ENCODE measurements at places on chromosomes 6 and 20.

- no peak for DNase-seq
Observed at GRCh38 chr20:21325296-21325695, 22.2 kb downstream of the XRN2 start.

DNA sequence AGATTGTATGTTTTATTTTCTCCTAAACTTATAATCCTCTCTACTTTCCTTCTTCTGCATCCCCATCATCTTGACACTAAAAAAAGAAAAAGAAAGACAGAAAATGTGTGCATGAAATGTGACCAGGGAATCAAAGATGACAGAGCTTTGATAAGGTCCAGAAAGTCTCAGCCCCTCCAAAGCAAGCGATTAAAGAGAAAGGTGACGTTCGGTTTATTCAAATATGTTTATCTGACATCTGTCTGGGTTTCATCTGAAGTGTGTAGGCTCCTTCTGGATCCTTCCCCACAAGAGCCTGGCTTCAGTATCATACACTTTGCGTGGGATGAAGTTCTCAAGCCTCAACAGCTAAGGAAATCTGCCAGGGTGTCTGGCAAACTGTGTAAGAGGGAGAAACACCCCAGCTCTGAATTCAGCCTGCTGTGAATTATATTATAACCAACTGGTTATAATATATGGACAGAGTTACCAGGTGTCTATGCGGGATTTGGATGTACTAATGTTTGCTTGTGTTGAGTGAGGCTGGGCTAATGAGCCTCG lies 263.0 kb downstream of the ZNF217 start:
- DNase-seq = no peak

DNA sequence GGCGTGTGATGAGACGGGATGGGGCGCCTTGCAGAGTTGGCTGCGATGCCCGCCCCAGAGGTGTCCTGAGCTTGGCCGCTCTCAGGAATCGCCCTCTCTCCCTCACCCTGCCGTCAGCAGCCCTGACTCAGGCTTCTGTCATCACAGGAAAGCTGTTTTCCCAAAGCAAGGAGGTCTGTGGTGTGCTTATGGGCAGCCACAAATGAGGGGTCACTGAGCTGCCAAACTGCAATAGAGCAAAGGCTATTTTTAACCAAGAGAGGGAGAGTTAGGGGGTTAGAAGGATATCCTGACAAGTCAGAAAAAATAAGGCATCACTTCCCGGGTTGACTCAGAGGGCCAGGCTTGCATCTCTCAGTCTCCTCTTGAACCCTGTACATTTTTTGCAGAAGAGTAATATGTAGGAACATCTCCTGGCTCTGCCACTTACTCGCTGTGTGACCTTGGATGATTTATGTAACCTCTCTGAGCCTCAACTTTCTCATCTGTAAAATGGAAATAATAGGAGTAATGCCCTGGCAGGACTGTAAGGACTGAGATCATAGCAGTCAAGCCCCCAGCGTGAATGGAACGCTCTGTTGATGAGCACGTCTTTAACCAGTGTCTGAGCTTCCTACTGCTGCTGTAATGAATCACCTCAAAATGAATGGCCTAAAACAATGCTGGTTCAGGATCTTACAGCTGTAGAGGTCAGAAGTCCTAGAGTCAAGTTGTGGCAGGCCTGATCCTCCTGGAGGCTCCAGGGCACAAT lies 181.9 kb downstream of the NFATC2 start:
- no peak for DNase-seq

- DNase-seq = no peak
Observed at GRCh38 chr6:122712093-122712447, 67.4 kb upstream of the FABP7 start.

- no peak for DNase-seq
Observed at GRCh38 chr6:37032239-37032638, 26.8 kb downstream of the FGD2 start.

- DNase-seq = no peak
Observed at GRCh38 chr6:24833711-24834386, 35.1 kb upstream of the ARMH2 start.

DNA sequence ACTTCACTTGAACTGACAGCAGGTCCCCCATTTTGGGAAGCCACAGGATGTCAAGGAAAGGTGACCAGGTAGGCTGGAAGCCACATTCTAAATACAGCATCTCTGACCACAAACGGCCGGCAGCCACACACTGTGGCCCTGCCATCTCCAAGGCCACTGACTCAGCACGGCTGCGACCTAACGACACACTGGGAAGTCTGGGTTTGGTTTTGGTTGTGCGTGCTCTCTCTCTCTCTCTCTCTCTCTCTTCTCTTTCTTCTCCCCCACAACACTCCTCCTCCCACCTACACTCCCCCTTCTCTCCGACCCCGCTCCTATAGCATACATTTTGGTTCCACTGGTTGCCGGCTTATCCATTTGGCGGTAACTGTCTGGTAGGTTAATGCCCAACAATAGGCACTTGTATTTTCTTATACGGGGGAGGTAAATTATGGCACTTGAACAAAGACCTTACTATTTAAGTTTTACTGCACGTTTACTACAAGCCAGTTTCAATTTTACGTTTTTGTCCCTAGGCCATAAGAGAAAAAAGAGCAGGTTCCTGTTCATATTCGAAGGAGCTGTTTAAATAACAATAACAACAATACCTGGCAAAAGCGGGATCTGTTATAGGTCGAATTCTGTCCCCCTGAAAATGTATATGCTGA lies 103.6 kb downstream of the GMDS start:
- DNase-seq = no peak

DNA sequence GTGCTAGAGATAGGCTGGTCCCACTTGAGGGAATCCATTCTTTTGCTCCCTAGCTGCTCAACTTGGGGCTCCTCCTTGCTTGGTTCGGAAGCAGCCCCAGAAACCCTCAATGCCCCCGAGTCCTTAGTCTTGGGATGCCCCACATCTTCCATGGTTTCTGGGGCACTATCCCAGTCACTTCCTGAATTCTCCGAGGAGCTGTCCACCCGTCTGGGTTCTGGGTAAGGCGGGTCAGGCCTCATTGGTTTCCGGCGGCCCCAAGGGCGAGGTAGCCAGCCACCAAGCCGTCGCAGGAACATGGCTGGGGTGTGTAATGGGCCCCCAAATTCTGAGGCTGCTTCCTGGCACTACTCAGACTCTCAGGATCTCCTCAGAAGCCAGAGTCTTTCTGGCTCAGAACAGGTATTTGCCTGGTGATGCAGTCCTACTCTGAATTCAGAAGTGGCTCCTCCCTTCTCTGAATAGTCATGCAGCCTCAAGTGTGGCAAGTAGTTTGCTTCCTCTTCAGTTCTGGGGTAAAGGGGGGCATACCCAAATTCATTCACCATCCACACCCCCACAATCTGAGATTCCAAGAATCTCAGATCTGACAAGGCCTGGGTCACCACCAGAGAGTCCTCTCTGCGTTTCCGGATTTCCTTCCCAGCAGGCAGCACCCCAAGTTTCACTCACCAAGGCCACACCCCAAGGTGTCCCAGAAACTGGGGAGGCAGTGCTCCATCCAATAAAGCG lies 763 bp downstream of the C6orf47 start:
- DNase-seq = no peak

DNA sequence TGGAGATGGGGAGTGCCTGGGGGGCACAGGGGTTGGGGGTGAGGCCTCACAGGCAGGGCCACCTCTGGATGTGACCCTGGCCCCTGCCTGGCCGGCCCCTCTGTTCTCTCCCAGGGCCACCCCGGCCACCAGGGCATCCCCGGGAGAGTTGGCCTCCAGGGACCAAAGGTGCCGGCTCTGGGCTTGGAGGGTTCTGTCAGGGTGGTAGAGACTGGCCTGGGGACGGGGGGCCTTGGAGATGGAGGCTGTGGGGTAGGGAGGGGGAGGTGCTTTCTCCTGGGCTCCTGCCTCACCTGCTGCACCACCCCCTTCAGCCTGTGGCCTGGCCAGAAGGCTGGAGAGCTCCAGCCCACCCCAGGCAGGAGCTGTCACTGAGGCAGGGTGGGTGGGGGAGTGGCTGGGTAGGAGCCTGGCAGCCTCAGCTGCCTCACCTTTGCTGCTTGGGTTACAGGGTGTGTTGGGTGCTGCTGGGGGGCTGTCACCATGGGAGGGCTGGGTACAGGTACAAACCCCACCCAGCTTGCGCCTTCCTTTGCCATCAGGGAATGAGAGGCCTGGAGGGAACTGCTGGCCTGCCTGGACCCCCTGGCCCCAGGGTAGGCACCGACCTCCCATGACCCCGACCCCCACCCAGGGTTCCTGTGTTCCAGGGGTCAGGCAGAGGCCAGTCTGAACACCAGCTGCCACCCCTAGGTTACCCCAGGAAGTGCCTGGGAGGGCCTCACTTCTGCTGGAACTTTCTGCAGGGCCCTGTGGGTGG lies 32.7 kb downstream of the COL20A1 start:
- no peak for DNase-seq

- DNase-seq = no peak
Observed at GRCh38 chr6:24524805-24525204, 30.0 kb downstream of the ALDH5A1 start.

- no peak for DNase-seq
Observed at GRCh38 chr20:5908981-5909380, 41.4 kb downstream of the TRMT6 start.

DNA sequence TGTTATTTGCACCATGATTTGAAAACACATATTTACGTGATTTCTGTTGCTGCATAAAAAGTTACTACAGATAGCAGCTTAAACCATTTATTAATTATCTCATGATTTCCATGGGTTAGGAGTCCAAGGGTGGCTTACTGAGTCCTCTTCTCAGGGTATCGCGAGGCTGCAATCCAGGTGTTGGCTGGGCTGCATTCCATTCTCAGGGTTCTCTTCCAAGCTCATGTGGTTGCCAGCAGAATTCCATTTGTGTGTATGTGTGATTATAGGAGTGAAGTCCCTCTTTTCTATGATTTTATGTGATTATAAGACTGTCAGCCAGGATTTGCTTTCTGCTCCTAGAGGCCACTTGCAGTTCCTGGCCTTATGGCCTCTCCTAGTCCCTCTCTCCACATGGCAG lies 135.1 kb downstream of the FAM83B start:
- no peak for DNase-seq

- no peak for DNase-seq
Observed at GRCh38 chr6:148543540-148543939, 200.9 kb downstream of the SASH1 start.

- no peak for DNase-seq
Observed at GRCh38 chr6:99216959-99217358, 132.5 kb downstream of the FAXC start.

DNA sequence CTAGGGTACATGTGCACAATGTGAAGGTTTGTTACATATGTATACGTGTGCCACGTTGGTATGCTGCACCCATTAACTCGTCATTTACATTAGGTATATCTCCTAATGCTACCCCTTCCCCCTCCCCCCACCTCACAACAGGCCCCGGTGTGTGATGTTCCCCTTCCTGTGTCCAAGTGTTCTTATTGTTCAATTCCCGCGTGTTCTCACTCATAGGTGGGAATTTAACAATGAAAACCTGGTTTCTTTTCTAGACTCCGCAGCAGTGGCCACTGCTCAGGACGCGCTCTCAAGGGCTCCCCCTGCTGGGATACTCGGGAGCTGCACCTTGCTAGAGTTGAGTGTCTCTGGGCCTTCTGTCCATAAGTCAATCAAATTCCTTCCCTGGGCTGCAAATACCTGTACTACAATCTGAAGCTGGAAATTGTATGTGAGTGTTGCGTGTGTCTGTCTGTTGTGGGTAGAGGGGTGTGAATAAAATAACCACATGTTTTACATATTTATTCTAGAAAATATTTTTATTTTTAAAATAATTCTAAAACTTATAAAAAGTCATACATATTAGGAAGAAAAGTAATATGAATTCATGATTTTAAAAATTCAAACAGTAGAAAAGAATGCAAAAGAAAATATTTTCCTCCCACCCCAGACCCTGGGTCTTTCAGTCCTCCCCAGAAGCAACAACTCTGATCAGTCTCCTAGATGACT lies 8.2 kb upstream of the CEP250 start:
- peak; percentile 90 for DNase-seq

- no peak for DNase-seq
Observed at GRCh38 chr6:150616586-150616985, 16.9 kb downstream of the PLEKHG1 start.

DNA sequence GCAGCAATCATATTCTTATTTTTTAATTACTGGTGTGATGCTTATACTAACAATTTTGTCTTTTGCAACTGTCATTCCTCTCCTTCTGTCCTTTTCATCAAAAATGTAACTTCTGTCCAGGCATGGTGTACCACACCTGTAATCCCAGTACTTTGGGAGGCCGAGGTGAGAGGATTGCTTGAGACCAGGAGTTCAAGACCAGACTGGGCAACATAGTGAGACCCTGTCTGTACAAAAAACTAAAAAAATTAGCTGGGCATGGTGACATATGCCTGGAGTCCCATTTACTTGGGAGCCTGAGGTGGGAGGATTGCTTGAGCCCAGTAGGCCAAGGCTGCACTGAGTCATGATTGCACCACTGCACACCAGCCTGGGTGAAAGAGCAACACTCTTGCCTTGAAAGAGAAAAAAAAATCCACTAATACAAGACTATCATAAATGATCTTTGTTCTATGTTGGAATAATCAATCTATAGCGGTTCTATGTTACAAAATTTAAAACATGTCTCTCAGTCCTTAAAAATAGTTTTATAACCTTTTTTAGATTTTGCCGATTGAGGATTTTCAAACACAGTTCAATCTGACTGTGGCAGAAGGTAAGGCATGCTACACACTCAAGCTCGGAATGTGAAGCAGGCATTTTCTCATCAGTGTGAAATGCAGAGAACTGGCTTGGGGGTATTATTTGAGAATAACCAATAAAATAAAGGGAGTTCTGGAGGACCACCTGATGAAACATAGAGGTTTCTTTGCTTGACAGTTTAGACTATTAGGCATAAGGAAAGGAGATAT lies 70.4 kb downstream of the ENPP1 start:
- no peak for DNase-seq

DNA sequence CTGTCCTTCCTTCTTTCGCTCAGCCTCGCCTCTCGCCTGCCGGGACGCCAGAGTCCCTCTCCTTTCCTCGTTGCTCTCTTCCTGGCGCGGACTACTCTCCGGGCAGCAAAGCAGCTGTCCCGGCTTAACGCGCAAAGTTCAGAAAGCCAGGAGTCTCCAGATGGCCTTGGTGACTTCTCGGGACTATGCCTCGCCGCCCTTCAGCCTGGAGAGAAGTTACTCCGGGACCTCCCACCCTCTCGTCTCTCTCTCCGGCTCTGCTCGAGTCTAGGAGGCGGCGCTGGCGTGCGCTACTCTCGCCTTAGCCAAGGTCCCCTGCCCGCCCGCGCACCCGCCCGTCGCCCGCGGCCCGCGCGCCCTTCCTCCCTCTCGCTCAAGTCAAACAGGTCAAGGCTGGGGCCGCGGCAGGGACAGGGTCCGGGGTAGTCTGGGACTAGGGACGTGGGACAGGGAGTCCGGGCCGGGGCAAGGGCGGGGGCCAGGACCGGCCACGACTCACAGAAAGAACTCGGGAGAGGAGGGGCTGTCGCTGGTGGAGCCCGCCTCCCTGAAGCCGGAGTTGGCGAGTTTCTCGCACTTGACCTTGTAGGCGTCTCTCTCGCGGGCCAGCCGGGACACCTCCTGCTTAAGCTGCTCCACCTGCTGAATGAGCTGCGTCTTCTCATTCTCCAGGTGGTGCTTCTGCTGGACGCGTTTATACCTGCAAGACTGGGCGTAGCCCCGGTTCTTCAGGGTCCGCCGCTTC lies 1.5 kb downstream of the MAFB start:
- DNase-seq = no peak

Data from effector CD8-positive, alpha-beta T cell (primary cell).